Smooth muscle cell of the brain vasculature (primary cell): ENCODE measurements at places on chromosomes 12 and 14.

DNA sequence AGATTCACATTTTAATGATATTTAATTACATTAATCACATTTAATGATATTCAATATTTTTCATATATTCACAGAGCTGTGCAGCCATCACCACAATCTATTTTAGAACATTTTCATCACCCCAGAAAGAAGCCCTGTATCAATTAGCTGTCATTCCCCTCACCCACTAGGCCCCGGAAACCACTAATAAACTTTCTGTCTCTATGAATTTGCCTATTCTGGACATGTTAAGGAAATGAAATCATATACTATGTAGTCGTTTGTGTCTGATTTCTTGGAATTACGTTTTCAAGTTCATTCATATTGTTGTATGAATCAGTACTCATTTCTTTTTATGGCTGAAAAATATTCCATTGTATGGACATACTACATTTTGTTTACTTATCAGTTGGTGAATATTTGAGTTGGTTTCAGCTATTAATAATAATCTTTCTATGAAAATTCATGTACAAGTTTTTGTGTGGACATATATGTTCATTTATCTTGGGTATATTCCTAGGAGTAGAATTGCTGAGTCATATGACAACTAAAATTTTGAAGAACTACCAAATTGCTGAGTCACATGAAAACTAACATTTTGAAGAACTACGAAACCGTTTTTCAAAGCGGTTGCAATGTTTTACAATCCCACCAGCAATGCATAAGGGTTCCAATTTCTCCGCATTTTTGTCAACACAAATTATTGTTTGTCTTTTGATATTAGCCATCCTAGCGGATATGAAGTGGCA, 11.7 kb upstream of the OTOGL start:
- no peak for DNase-seq

GRCh38 chr12:28294300-28294699, 104.0 kb downstream of the CCDC91 start:
- DNase-seq, result no peak

DNA sequence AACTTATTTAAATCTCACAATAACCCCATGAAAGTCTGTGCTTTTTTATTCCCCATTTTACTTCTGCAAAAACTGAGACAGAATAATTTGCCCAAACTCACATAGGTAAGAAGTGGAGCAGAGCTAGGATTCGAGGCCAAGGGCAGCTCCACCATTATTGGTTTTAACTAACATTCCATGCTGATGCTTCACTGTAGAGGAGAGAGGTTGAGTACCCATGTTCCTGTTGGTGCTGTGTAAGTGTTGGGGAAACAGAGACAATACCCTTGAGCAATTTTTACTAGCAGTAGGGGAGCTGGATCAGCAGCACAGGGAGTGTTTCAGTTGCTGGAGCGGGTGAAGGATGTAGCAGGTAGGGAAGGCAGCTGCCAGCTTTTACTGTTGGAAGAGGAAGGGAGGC, 21.1 kb downstream of the RASSF8 start:
- no peak for DNase-seq

DNA sequence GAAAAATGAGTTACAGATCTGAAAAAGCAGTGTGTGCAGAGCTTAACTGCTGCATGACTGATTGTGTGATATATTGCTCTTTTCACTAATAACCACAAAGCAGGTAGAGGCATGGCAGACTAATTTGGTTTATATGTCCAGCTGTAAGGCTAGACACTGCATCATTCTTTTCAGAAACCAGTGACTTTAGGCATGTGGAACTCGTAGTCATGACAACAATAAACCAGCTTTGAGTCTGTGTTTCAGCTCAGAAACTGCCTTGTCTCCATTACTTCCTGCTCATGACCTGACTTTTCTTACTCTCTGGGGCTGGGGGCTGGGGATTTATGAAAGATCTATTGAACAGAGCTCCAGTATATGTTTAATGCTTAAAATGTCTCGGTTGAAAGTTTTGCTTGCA, 146.8 kb upstream of the LRIG3 start:
- no peak for DNase-seq

GRCh38 chr14:37270629-37271028, 72.9 kb downstream of the MIPOL1 start:
- no peak for DNase-seq

- no peak for DNase-seq
Observed at GRCh38 chr14:68756000-68756481, 36.8 kb downstream of the ZFP36L1 start.

GRCh38 chr12:55729819-55730818, 1.3 kb upstream of the CD63 start:
- no peak for DNase-seq

- DNase-seq, result no peak
Observed at GRCh38 chr14:52563120-52563519, 10.5 kb downstream of the GPR137C start.

GRCh38 chr14:51828017-51828797, 32.2 kb upstream of the GNG2 start:
- DNase-seq, result no peak

GRCh38 chr14:71348394-71348793, 441.1 kb downstream of the PCNX1 start:
- no peak for DNase-seq

- no peak for DNase-seq
Observed at GRCh38 chr12:65798918-65799317, 25.4 kb upstream of the HMGA2 start.

- no peak for DNase-seq
Observed at GRCh38 chr12:16329594-16329993, 17.9 kb upstream of the MGST1 start.

DNA sequence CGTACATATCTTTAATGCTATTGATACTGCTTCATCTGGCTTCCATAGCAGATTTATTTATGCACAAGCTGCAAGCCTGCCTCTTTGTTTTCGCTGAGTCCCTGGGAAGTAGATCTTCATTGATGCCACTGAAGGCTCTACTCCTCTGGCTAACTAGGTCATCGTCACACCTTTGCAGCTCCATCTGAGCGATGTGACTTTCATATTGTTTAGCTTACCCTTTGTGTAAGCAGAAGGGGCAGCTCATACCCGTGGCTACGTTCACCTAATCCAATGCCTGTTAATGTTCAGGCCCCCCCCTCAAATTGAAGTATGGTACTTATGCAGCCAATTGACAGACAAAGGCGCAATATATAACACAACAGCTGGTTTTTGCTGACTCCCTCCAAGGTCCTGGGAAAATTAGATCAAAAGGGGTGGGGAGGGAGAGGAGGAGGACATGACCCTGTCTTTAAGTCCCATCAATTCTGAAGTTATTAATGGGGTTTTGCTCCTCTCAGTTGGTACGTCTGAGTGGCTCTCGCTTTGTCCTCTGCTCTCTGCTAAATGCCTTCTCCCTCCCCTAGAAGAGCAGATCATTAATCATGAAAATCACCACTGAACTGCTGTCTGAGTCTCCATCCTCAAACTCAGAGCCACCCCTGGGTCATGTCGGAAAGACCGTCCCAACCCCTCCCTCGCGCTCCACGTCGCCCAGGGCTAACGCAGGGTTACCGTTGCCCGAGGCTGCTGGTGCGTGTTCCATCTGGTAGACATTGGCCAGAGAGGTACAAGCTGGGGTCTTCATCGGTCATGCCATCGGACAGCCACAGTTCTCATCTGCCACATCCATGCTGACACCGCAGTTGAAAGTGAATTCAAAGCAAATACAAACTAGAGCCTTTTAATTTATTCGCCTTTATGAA, 128.8 kb downstream of the ADGRD1 start:
- DNase-seq, result no peak

GRCh38 chr12:52692254-52692653, 11.1 kb downstream of the KRT77 start:
- no peak for DNase-seq

- DNase-seq, result peak; percentile 91
Observed at GRCh38 chr12:57893431-57894353, 47.2 kb upstream of the CTDSP2 start.

DNA sequence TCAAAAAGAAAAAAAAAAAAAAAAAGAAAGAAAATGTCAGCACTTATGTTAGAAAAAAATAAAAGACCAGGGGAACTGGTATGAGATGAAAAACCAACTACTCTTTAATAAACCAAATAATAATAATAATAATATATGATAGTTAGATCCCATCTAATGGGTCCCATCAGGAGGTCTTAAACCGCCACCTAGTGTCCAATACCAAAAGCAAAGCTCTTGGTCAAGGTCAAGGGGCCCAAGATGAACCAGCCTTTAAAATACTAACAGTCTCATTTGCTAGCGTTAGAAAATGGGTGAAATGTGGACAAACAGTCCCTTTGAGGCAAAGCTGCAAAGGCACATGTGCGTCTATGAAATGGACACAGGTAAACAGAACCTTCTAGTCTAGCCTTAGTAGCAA, 12.3 kb downstream of the BRAP start:
- DNase-seq, result no peak

- no peak for DNase-seq
Observed at GRCh38 chr12:27319409-27319808, 13.2 kb upstream of the BMAL2 start.

DNA sequence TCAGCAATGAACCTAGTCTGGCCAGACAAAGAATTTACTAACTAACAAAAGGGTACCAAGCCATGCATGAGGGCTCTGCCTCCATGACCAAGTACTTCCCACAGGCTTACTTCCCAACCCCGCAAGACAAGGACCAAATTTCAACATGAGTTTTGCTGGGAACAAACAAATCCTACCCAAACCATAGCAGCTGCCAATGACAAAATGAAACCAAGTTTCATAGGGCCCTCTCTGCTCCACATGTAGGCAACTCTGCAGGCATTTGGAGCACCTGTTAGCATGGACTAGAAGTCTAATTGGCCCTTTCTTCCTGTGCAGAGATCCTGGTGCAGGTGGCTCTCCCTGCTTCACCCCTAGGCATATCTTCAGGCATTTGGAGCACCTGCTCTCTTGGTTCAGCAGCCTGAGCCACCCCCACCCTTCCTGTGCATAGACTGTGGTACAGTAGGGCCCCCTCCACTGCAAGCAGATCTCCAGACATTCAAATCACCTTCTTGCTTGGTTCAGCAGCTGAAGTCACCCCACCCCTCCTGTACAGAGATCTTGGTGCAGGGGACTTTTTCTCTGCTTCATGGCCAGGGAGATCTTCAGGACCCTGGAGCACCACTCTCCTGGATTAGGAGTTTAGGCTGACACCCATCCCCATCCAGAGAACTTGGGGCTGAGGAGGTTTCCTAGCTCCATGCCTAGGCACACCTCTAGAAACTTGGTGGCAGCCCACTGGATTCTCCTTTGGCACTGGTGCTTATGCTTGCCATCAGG, 308.7 kb downstream of the RPAP3 start:
- DNase-seq, result no peak

DNA sequence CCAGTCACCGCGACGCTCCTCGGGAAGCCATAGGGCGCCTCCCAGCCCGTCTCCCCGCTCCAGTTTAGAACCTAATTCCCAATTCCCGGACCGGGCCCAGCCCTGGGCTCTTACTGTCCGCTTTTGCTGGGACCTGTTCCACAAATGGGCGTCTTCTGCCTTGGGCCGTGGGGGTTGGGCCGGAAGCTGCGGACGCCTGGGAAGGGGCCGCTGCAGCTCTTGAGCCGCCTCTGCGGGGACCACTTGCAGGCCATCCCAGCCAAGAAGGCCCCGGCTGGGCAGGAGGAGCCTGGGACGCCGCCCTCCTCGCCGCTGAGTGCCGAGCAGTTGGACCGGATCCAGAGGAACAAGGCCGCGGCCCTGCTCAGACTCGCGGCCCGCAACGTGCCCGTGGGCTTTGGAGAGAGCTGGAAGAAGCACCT, 797 bp downstream of the UNG start:
- DNase-seq, result no peak

- DNase-seq, result no peak
Observed at GRCh38 chr12:3902921-3903320, 29.7 kb upstream of the PARP11 start.

GRCh38 chr14:58978343-58978742, 210.1 kb upstream of the DAAM1 start:
- DNase-seq, result no peak

DNA sequence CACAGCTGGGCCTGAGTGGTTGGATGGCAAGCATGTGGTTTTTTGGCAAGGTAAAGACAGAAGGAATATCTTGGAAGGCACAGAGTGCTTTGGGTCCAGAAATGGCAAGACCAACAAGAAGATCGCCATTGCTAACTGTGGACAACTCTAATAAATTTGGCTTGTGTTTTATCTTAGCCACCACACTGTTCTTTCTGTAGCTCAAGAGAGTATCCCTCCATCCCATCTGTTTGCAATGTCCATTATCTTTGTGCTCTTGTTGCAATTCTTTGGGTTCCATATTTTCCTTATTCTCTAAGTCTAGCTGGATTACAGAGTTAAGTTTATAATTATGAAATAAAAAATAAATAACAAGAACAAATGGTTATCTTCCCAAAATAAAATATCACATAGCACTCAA, 6.7 kb upstream of the DAAM1 start:
- no peak for DNase-seq

DNA sequence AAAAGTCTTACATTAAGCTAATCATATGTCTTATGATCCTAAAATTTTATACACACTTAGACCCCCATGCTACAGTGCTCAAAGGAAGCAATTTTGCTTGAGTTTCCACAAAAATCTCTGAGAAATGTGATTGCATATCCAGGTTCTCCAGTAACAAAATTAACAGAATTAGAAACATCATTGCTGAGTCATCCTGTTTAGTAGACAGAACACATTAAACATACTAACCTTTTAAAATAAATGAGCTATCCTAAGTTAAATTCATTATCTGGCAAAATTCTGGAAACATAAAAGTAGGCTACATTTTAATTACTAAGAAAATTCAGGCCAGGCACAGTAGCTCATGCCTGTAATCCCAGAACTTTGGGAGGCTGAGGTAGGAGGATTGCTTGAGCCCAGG, 94.7 kb downstream of the DENND5B start:
- DNase-seq, result no peak

GRCh38 chr12:121748571-121749265, 36.2 kb downstream of the TMEM120B start:
- DNase-seq, result peak; percentile 73

DNA sequence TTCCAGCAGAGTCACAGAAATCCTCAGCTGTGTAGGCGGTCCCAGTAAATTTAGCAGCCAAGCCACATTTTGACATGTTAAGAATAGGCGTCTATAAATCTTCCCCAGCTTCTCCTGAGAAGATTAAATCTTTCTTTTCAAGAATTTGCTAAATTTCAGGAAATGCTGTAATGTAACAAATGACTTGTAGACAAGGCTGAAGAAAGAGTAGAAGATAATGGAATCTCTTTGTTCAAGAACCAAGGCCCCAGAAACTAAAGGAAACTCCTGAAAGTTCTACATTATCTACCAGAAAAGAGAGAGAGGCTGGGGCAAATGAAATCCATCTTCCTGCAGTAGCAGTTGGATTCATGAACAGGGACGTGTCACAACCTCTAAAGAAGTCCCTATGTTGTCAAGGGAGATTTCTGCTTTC, 760.3 kb downstream of the NOVA1 start:
- no peak for DNase-seq

- DNase-seq, result no peak
Observed at GRCh38 chr12:54328595-54329337, 3.8 kb downstream of the COPZ1 start.

- no peak for DNase-seq
Observed at GRCh38 chr14:105193916-105194782, 13.0 kb upstream of the NUDT14 start.

DNA sequence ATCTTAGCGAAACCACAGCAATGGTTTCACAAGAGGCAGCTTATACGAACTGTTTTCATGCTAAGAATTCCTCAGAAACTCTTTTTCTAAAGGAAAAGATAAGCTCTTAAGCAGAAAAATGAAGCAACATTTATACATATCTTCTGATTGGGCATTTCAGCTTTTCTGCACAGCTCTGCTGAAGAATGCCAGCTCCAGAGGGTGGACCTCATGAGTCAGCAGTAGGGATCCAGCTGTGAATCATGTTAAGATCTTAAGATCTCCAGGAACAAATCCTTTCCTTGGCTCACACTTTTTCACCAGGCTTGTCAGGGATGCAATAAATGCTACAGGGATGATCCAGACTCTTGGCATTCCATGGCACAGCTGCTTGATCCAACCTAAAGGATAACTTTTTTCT, 477.1 kb upstream of the CCDC196 start:
- DNase-seq, result peak; percentile 23
